KBM-7 (cell line): ENCODE measurements at places on chromosomes 12 and 14.
A peak's percentile ranks its signal among the peaks of the same experiment; 100 is the strongest.

DNA sequence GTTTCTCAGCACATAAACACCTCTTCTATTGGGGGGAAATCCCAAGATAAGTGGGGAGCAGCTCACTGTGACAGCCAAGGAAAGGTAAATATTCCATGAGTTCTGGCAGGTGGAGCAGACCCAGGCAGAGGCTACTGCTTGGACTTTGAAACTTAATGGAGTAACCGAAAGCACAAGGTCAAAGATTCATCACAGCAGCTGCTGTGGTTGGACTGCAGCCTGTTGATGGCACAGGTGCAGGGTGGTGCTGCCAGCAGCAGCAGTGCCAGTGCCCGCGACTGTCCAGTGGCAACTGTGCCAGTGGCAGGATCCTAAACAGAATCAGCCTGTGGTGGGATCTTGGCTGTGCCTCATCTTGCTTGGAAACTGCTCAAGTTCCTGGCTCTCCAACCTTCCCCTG, 81.4 kb upstream of the ARID2 start:
- no peak for DNase-seq

DNA sequence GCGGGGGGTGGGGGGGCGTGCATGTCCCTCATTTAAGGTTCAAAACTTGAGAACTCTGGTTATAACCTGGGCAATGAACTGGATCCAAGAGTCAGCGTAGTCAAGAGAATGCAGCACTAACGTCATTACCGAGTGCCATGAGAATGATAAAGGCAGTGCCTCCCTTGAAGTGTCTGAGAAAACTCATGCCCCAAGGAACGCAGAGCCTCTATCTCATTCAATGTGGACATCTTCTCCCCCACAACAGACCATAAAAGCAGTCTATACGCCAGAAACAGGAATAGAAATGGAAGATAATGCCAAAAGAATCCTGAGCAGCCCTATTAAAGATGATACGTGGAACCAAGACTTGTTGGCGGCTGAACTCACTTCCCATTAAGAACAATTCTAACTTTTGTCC, 208.6 kb downstream of the MED13L start:
- no peak for DNase-seq

DNA sequence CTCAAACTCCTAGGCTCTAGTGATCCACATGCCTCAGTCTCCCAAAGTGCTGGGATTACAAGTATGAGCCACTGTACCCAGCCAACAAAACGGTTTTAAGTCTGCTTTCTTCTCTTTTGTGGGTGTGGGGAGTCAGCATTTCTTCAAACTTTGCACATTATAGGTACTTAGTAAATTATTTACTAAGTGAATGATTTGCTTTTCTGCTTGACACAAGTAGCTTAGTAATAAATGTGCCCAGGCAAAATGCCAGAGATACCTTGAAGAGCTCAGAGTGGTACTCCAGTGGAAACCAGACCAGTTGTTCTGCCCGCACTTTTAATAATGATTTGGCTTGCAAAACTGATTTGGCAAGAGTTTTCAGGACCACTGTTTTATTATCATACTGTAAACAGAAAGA, 15.0 kb downstream of the DEPDC4 start:
- DNase-seq, result no peak

DNA sequence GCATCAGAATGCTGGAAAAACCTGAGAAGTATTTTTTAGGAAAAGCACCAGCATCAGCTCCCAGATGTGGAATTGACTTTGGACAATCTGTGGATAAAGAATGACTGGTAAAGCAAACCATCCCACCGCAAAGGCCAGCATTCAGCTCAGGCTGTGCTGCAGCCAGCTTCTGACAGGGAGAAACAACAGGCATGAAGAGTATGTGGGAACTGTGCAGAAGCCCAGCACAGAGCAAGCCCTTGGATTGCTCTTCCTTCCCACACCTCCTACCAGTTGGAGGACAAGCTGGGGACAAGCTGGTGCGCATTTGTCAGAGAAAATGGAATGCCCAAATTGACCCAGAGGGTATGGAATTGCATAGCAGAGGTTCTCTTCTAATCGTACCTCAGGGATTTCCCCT, 228.1 kb downstream of the ANO2 start:
- DNase-seq, result no peak

GRCh38 chr12:66066137-66066928, 64.2 kb downstream of the LLPH start:
- peak; percentile 83 for DNase-seq

DNA sequence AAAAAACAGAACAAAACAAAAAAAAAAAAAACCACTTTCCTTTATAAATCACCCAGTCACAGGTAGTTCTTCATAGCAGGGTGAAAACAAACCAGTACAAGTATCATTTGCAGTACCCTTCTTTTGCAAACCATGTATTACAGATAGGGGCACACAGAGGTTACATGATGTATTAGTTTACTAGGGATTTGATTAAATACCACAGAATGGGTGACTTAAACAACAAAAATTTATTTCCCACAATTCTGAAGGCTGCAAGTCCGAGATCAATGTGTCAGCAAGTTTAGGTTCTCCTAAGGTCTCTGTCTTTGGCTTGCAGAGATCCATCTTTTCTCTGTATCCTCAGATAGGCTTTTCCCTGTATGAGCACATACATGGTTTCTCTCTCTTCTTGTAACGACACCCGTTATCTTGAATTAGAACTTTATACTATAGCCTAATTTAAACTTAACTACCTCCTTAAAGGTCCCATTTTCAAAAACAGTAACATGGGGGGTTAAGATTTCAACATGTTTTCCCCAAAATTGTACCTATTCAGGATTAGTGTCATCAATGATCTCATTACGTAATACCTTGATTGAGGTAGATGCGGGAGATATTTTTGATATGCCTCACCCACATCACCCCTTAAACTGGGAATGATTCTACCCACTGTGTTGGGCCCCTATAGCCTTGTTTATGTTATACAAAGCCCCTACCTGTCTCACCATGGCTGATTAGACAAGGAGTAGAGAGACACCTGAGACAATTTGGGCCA, 3.5 kb upstream of the CEP128 start:
- DNase-seq, result no peak

- DNase-seq, result peak; percentile 55
Measured at GRCh38 chr14:75222208-75222701, 45.8 kb upstream of the TMED10 start.

- no peak for DNase-seq
Measured at GRCh38 chr12:90953956-90954421, 987 bp downstream of the CCER1 start.

DNA sequence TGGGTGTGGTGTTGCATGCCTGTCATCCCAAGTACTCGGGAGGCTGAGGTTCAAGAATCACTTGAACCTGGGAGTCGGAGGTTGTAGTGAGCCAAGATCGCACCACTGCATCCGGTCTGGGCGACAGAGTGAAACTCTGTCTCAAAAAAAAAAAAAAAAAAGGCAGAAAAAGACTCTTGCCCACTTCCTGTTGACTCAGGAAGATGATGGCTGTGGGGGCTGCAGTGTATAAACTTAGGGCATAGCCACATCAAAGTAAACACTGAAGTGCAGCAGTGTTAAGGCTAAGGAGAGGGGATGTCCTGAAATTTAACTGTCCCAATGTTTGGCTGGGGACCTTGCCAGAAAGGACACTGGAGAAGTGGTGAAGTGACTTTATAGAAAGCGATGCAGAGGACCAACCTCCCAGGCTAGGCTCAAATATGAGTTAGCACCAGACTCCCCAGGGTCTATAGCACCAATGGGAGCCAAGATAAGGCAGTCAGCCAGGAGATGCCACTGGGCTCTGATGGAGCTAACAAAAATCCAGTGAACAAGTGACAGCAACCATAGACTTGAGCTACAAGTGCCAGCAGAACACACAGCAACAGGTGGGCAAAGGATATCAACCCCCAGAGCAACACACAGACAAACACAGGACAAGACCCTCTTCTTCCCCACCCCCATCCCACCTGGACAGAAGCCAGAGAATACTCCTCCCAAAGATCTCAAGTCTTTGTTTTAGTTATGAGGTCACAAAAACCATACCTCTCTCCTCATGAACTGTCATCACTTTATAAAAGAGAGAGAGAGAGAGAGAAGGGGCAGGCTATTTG, 28.0 kb downstream of the NELL2 start:
- peak; percentile 15 for DNase-seq

DNA sequence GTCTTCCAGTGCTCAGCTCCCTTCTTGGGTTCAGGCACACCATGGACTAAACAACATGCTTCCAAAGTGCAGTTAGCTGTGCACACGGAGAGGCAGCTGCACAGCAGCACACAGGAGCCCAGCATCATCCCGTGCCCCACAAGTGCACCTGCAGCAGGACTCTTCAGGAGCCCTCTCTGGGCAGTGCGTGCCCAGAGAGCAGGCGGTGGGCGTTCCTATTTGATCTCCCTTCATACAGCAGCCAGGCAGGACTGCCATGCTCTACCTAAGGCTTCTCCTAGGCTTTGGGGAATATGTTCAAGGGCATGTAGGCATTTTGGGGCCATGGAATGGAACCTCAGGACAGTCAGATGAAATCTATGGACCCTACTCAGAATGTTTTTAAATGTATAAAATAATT, 35.5 kb downstream of the ANO2 start:
- DNase-seq, result no peak

DNA sequence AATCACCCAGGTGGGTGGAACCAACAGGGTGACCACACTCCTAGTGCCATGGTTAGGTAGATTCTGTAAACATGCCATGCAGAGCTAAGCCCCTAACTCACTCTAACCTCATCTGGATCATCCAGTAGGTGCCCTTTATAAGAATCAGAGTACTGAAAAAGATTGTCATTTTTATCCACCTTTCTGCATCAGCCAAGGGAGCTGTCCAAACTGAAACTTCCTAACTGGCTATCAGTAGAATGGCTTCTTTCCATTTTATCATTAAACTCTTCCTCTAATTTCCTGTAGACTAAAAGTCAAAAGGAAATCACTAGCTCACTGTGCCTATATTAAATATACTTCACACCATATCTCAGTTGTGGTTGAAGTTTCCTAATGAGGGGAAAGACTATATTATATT, 6.5 kb downstream of the KCNK10 start:
- DNase-seq, result no peak

DNA sequence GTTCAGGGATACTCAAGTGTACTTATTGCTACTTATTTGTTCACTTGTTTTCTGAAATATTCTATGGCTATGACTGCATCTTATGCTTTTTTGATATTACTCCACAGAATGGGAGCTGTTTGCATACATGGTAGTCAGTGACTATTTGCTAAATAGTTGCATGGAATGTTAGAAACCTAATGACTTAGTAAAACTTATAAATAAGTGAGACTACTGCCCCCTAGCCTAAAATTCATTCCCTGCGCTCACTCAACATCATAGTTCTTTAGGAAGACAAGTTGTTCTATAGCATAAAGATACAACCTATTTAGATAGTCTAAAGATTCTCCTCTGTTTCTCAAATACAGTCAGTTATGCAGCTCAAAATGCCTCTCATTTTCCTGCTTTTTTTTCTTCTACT, 305.5 kb downstream of the CEP128 start:
- DNase-seq, result no peak

- DNase-seq, result no peak
Measured at GRCh38 chr12:57428965-57429364, 1.9 kb downstream of the R3HDM2 start.

GRCh38 chr14:54784060-54784459, 118.6 kb downstream of the GCH1 start:
- no peak for DNase-seq

DNA sequence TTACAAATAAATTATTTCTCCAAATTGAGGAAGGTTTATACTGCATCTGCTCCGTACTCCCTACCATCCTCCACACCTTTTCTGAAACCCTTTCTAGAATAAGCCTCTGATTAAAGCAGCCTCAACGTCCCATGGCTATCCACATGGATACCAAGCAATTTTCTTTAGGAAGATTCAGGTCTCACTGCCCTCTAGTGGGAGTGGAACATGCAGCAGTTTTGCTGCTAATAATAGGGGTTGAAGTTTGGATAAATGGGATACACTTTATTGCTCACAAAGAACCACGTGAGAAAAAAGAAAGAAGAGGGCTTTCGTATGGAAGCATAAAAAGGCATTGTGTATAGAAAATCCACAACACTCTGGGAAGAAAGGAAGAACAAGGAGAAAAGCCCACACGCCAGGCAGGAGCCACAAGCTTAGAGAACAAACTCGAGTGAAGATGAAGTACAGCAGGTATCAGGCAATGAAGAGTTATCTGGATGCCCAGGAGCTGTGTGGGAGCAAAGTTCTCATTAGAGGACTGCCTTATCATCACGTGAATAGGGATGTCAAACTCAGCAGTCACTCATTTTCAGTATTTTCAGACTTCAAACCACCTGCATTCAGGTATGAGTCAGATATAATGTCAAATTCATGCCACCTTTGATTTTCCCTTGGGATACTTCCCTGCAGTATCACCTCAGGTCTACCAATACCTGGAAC, 45.8 kb downstream of the CCER1 start:
- peak; percentile 15 for DNase-seq

GRCh38 chr12:128727461-128727860, 96.3 kb downstream of the SLC15A4 start:
- no peak for DNase-seq

GRCh38 chr14:37369425-37369824, 171.7 kb downstream of the MIPOL1 start:
- no peak for DNase-seq

DNA sequence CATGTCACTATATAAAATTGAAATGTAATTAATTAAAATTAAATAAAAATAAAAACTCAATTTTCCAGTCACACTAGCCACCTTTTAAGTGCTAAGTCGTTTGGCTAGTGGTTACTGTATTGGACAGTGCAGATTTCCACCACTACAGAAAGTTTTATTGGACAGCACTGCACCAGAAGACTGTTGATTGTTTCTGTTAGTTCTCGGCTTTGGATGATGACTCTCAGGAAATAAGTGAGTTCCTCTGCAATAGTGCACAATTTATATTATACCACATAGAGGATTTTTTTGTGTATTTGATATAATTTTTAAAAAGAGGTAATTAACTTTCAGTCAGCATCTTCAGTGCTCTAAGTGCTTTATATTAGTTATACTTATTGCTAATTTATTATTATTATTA, 52.7 kb downstream of the FAR2 start:
- no peak for DNase-seq

DNA sequence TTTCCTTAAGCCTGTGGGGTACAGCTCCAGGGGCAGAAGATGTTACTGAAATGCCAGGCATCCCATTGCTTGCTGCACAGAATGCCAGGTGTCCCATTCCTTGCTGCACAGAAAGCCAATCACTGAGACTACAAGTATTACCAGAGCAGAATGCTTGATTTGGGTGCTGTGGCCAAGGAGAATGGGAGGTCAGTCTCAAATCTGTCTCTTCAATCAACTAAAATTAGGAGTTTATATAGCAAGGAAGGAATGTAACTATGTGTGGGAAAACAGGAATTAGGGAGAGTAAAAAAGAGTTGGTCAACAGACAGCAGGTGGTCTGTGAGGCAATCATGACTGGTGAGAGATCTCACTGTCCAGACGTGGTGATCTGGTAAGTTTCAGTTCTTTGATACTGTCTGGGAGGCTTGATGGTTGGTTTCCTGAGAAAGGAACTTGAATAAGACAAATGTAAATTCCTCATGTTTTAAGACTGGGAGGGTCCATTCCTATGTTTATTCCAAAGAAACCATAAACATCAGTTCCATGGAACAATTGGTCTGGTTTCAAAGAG, 31.2 kb upstream of the VASH1 start:
- no peak for DNase-seq

GRCh38 chr12:117234441-117234840, 44.2 kb upstream of the FBXO21 start:
- DNase-seq, result no peak
